ENCODE measurements at places on chromosomes 16 and 17.

DNA sequence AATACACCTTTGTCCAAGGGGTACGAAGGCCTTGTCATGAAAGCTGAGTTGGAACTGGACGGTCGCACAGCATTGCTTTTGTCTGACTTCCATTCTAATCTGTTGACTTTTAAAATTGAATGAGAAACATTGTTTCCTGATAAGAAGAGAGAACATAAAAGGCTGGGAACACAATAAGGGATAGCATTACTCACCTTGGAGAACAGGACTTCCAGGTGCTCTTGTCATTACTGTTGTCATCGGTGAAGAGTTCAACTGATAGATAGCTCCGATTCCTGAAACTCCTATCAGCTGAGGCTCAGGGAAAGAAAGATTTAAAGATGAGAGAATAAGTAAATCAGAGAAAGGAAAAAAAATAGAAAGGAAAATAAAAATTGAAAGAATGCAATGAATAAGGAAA is 351.1 kb downstream of the KCNJ2 start:
- no peak for DNase-seq

DNA sequence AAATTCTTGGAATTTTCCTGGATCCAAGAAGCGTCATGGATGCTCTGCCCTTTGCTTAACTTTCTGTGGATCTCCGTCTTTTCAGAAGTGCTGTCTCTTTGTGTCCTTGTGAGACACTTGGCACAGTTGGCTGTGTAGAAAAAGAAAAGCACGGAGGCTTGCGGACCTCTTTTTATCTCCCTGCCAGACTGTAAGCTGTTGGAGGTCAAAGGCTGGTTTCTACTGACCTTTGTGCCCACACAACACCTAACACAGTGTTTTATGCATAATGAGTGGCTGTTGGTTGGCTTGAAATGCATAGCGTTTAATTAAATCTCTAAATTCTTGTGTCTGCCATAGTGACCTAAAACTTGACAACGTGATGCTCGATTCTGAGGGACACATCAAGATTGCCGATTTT is 75.7 kb upstream of the CACNG3 start:
- no peak for DNase-seq

- no peak for DNase-seq
Observed at GRCh38 chr17:41542357-41542756, 14.2 kb upstream of the KRT19 start.

GRCh38 chr16:85029408-85029784 is 1.8 kb downstream of the KIAA0513 start:
- peak; percentile 53 for DNase-seq

DNA sequence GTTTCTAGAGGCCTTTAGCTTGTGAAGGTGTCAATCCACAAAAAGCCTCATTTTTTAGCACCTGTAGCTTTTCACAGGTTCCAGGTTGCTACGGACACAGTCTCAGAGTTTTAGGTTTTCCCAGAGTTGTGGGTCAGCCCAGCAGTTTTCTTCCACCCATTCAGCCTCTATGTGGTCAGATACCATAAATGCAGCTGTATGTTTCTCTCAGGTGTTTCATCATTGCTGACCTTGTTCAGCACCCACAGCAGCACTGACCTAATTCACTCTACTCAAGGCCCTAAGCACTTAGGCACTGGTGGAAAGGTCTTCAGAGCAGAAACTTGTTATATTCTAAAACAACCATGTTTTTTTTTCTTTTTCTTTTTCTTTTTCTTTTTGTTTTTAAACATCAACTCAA is 15.0 kb upstream of the SPACA3 start:
- no peak for DNase-seq

- no peak for DNase-seq
Observed at GRCh38 chr17:59707971-59708430, 547 bp downstream of the VMP1 start.

DNA sequence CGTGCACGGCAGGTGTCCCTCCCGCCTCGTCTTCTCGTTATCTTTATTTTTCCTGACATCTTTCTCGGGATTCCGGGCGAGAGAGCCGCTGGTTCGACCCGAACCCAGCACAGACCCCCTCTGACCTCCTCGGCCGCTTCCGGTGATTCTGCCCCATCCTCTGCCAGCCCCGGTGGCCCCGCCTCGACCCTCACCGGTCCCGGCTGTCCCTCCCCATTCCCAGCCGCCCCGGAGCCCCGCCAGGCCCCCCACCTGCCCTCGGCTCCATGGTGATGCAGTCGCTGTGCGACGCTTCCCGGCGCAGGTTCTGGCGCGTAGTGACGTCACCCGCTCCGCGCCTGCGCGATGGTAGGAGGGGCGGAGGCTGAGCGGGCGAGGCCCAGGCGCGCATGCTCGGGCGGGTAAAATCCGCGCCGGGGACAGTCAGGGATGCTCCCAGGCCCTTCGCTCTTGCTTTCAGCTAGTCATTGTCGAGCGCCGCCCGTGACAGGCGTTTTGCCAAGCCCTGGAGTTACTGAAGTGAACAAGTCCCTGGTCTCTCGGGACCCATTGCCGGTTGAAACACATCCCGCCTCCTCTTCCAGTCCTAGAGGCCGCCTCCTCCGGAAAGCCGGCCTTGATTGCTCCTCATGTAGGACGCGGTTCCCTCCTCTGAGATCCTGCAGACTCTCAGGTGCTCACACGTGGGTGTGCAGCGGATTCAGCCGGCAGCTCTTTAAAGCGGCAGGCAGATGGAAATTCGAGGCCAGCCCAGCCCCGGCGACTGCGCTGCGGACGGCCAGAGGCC is at the start of gene MTHFSD:
MTHFSD (minus strand) TSS at position 319 of the 787 bp plus-strand sequence; CDS start at position 268, 51 bp downstream.
- DNase-seq = peak; percentile 95

DNA sequence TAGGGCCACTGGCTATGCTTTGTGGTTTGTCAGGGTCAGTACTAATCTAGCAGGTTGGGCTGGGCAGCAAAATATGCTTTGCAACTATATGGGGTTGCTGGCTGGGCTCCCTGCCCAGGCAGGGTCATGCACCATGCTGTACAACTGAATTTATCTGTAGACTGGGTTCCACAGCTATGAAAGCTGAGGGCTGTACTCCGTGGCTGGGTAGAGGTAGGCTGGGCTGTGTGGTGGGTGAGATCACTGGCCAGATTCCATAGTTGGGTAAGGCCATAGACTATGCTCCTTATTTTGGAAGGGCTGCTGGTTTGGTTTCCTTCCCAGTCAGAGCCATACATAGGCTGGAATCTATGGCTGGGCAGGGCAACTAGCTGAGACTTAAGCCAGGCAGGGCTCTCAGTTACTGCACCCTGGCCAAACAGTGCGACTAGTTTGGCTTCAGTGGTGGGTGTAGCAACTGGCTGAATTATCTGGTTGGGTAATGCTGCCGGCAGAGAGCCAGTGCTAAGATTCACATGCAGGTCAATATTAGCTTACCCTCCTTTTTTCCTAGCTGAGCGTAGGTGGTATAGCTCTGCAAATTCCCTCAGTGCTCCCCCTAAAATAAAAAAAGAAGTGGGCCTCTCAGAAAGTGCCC is 769.1 kb upstream of the CDH8 start:
- DNase-seq = no peak

- DNase-seq = no peak
Observed at GRCh38 chr16:15757630-15758251, 99.1 kb downstream of the MYH11 start.

- DNase-seq = no peak
Observed at GRCh38 chr17:17362540-17362930, 59.4 kb downstream of the NT5M start.

DNA sequence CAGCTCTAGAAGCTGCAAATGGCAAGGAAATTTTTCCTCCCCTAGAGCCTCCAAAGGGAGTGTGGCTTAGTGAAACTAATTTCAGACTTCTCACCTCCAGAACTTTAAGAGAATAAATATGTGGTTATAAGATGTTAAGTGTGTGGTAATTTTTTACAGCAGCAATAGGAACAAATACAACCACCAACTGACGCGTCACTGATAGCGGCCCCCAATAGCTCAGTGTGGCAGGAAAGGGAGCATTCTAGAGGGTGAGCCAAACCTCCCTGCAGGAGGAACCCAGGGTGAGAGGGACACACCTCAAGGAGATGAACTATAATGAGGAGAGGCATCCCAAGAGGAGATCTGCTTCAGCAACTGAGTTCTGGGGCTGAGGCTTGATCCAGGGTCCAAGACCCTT is 4.0 kb downstream of the CCL4 start:
- DNase-seq = no peak

DNA sequence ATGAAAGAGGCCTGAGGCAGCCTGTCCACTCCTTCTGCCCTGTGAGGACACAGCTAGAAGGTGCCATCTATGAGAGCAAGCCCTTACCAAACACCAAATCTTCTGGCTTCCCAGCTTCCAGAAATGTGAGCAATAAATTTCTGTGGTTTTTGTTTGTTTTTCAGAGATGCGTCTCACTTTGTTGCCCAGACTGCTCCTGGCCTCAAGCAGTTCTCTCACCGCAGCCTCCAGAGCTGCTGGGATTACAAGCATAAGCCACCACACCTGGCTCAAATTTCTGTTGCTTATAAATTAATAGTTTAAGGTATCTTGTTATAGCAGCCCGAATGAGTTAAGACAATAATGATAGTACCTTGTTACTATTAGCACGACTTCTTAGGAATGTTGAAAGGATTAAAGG is 12.5 kb upstream of the SLC16A11 start:
- no peak for DNase-seq

- no peak for DNase-seq
Observed at GRCh38 chr16:55326261-55327092, 2.5 kb downstream of the IRX6 start.

DNA sequence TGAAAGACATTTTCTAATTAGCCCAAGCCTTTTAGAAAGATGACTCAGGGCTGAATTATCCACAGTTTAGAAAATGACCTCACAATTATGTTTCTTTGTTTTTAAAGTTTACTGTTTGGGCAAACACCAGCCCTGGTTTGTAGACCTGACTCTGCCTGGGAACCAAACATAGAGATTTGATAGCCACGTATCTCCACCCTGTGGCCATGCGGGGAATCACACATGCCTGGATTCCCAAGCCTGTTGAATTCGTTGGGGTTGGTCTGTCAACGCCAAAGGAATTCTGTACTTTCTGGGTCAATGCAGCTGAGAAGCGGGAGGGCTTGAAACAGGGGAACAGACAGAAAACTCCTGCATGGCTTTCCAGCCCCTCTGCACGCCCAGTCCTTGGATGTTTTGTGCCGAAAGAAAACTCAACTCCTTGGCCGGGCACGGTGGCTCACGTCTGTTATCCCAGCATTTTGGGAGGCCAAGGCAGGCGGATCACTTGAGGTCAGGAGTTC is 26.9 kb downstream of the CD300A start:
- DNase-seq = peak; percentile 48

GRCh38 chr16:31064882-31065461 is 9.1 kb downstream of the ZNF668 start:
- DNase-seq = no peak

DNA sequence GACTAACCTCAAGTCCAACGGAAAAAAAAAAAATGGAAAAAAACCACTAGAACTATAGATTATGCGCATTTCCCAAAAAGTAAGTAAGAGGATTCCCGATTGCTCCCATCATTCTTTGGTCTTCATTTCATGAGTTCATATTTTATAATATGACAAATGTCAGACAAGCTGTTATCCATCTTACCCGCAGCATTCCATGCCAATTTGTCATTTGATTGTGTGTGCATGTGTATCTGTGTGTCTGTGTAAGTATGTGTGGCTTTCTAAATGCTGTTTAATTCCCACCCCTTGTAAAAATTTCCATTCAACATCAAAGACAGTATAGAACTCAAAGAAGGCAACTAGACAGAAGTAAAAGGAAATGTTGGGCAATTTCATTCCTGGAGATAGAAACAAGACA is 434.1 kb downstream of the CDH11 start:
- no peak for DNase-seq

GRCh38 chr17:5640726-5641125 is 56.4 kb upstream of the NLRP1 start:
- DNase-seq = no peak

DNA sequence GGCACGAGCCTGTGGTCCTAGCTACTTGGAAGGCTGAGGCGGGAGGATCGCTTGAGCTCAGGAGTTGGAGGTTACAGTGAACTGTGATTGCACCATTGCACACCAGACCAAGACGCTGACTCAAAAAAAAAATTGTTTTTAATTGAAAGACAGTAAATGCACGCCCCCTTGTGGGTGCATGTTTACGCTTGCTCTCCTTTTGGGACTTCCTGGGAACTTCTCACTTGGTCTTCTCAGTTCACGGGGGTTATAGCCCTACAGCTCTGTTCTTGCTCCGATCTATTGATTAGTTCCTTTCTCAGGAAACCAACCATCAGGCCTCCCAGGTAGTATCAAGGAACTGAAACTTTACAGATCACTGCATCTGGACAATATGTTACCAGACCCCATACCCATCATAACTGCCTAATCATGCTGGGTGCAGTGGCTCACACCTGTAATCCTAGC is 14.2 kb upstream of the RIPOR1 start:
- DNase-seq = peak; percentile 62

DNA sequence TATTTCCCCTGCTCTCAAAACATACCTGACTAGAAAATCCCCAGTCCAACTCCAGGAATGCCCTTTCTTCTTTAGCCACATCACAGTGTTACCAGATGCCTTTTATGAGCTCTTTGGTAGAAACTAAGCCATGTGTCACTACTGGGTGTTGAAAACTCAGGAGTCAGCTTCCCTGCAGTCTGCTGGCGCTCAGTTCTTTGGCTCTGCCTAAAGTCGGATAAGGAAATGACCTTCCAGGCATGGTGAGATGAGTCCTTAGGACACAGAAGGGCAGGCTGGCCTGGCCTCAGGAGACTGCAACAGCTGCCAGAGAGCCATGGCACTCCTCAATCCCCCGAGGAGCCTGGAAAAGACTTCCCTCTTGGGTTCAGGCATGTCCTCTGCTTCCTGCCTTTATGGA is 89.1 kb downstream of the CDH13 start:
- DNase-seq = no peak

DNA sequence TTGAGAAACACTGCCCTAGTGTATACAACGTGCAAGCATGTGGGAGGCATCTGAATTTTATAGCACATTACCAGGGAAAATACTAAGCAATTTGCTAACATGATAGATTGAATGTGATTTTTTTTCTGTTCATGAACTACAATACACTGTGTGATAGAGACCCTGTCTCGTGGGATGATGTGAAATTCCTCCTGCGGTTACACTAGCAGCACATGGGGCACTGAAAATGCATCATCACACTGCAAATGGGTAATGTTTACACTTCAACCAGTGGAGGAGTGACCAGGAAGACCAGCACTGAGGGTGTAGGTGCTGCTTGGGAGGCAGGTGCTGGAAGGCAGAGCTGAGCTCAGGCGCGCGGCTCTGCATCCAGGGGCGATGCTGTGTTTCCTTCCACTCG is 28.8 kb downstream of the ORC6 start:
- DNase-seq = no peak

- peak; percentile 63 for DNase-seq
Observed at GRCh38 chr17:44385287-44386181, 3.9 kb downstream of the ITGA2B start.

GRCh38 chr16:87165151-87165550 is 152.0 kb downstream of the C16orf95 start:
- no peak for DNase-seq

All from activated CD8-positive, alpha-beta memory T cell treated with anti-CD3 and anti-CD28 coated beads for 4 hours (primary cell).